GM18507 (cell line): ENCODE measurements at places on chromosomes 11 and 22.
A peak's percentile ranks its signal among the peaks of the same experiment; 100 is the strongest.

- no peak for DNase-seq
These were observed 6.3 kb upstream of the SYNGR1 start for GRCh38 chr22:39343259-39344045.

- peak; percentile 78 for DNase-seq
These were observed 17.0 kb upstream of the IL2RB start for GRCh38 chr22:37166675-37167066.

DNA sequence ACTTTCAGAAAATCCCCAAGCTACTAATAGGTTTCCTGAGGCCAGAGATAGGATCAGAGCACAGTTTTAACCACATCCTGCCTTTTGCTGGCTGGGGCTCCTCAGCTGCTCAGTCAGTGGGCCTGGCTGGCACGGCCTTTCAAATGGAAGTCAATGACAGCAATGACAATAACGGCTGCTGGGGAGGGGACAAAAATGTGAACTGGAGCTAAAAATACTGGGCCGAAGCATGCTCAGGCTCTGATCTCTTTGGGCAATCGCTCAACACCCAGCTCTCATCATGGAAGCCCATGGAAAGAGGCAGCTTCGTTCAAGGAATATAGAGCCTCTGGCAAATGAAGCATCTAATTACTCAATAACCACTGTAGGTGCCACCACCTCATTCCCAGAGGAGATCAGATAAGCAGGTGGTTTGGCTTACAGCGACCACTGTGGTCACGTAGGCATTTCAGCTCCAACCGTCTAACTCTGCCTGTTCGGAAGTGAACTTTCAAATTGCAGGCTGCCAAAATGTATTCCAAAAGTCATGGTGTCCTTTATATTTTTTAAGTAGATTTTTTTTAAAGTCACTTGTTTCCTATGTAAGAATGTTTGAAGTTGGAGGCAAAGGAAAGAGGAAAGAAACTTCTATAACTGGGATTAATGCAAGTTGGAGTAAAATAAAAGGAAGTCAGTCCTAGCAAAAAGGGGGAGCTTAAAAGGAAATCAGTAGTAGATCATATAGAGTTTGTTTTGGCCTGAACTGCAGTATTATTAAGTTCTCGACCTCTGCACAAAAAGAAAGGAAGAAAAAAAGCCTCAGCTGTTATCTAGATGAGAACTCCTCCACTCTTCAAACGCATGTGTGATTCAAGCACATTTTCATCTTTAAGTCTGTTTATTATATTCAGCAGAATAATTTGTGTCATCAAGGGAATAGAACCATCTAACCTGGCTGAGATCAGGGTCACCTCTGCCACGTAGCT is 14.1 kb downstream of the WT1 start:
- peak; percentile 26 for DNase-seq

DNA sequence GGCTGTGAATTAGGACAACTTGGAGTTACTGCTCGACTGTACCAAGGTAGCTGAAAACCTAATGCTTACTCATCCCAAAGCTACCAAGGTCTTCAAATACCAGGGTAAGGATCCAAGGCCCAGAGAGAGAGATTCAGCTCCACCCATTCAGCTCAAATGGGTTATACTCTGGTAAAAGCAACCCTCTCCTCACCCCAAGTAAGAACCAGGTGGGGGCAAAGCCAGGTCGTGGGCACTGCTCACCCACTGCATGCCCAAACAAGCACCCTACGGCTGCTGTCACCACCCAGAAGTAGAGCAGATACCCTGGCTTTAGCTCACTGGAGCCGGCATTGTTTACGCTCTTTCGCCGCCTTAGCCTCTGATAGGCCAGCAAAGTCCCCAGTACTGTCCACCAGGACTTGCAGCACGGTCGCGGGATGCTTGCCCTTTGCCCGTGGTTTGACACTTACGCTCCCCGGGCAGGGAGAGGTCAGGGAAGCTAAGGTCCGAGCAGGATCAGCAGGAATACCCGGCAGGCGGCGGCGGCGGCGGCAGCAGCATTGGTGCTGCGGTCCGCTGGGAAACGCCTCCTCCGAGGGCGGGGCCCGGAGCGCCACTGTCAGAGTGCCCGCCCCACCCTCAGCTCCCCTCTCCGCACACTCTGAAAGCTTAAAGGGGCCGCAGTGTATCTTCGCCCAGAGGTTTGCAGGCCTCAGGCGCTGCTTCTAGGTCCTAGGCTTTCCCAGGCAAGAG is 19.6 kb downstream of the CKAP5 start:
- peak; percentile 48 for DNase-seq

- DNase-seq, result no peak
These were observed 114.2 kb downstream of the CCDC34 start for GRCh38 chr11:27248576-27249509.

GRCh38 chr22:23575601-23576000 is 4.5 kb downstream of the IGLL1 start:
- DNase-seq, result no peak

DNA sequence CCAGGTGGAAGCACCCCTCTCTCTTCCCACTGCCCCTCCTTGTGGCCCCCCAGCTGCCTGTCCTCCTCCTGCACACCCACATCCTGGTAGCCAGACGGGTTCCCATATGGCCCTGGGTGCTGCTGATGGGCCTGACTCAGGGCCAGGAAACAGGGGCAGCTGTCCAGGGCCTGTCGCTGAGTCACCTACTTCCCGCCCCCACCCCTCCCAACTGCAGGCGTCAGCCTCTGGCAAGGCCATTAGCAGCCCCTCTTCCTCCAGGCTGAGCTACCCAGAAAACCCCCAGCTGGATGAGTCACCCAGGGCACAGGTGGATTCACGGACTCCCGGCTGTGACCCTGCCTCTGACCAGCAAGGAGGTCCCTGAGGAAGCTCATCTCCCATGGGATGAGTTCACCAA is 6.9 kb upstream of the GAL start:
- no peak for DNase-seq

DNA sequence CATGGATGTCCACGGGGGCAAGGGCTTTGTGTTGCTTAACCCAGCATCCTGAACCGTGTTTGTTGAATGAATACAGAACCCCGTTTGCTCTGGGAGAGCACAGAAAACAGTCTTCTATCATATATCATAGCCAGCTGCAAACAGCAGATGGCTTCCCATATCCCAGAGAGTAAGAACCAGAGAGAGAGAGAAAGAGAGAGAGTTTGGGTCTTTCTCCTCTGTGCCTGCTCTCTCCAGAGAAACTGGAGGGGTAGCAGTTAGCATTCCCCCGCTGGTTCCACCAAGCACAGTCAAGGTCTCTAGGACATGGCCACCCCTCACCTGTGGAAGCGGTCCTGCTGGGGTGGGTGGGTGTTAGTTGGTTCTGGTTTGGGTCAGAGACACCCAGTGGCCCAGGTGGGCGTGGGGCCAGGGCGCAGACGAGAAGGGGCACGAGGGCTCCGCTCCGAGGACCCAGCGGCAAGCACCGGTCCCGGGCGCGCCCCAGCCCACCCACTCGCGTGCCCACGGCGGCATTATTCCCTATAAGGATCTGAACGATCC is 440 bp upstream of the TIMP3 start:
- DNase-seq, result no peak

- DNase-seq, result no peak
These were observed 34.2 kb upstream of the LMO1 start for GRCh38 chr11:8297781-8298440.

- DNase-seq, result no peak
These were observed 433.2 kb downstream of the SOX6 start for GRCh38 chr11:15923183-15923582.

- DNase-seq, result no peak
These were observed 94.0 kb upstream of the APOA1 start for GRCh38 chr11:116931206-116931953.

DNA sequence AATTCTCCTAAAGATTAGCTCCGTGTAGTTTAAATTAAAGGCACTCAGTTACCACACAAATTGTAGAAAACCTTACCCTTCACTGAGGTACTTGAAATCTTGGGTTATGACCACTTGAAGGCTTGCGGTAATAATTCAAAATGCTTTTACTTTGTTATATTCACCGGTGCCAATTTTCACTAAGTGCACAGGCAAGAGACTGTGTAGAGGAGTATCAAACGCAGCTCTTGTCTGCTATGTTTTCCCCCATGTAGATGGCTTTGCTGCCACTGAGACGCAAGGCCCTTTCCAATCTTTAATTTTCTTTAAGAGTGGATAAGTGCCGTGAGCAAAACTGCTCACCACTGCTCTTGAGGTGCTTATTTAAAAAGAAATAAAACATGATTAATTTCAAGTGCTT is 155.8 kb downstream of the CADM1 start:
- DNase-seq, result no peak

DNA sequence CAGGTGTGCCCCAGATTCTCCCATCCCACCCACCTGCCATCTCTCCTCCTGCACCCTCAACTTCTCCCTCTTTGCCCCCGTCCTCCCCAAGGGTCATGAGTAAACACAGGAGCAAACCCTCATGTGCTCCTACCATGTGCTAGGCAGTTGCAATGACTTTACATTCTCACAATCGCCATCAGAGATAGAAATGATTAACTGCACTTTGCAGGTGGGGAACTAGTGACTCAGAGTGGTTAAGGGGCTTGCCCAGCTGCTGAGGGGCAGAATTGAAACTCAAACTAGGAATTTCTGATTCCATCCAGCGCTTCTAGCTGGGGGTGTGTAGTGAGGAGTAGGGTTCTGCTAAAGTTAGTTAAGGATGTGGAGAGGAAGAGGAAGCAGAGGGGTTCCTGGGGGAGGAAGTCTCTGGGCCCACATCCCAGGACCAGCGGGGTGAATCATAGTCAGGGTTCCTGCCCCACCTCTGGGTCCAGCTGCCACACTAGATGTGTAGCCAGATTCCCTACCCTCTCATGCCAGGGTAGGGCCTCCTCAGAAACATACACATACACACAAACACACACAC is 16.0 kb upstream of the PRG2 start:
- peak; percentile 30 for DNase-seq

DNA sequence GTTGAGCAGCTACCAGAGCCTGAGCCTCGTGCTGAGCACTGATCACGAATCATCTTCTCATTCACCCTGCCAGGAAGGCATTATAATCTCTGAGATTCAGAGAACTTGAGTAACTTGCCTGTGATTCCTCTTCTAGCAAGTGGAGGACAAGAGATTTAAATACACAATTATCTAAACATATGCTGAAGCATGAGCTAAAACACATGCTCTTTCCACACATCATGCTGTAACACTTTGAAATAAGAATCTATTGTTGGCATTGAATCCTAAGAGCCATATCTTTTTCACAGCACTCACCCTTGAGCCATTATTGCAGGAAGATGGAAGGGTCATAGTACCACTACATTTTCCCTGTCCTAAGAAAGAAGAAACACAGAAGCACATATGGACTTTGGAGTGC is 722.5 kb upstream of the API5 start:
- no peak for DNase-seq

DNA sequence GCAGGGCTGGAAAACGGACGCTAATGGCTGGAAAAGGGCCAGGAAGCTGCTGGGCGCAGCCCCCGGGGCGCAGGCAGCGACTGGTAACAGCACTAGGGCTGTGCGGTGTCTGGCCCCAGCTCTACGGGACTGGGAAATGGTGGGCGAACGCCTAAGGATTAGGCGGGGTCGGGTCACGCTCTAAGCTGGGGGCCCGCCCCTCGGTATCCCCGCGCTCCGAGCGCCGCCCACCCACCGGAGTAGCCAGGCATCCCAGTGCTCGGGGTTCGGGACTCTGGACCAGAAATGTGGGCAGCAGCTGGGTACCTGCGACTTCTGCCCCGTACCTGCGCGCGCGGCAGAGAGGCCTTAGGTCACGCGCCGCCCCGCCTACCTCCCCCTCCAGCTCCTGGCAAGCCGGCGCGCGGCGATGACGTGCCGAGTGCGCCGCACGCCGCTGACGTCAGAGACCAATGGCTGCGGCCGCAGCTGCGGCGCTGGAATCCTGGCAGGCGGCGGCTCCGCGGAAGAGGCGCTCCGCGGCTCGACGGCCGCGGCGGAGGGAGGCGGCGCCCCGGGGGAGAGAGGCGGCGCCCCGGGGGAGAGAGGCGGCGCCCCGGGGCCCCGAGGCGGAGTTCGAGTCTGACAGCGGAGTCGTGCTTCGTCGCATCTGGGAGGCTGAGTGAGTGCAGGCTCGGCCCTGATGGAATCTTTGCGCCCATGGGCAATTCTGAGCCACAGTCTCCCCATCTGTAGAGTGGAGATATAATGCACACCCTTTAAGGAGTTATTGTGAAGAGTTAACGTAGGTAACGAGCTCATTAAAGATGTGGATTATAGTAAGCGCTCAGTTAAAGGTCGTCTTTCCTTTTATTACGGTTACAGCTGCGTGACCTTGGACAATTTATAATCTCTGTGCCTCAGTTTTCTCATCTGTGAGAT is at the start of the genes HPS4 and SRRD:
HPS4 (minus strand) TSS at position 345 of the 921 bp plus-strand sequence. CDS start 2,021 bp downstream, outside the sequence.
SRRD (plus strand) TSS at position 439 of the 921 bp plus-strand sequence; CDS start at position 453, 14 bp downstream.
- peak; percentile 81 for DNase-seq

GRCh38 chr11:129593098-129593497 is 217.4 kb downstream of the BARX2 start:
- no peak for DNase-seq

- DNase-seq, result no peak
These were observed 349.7 kb downstream of the BUD13 start for GRCh38 chr11:116422956-116423600.

DNA sequence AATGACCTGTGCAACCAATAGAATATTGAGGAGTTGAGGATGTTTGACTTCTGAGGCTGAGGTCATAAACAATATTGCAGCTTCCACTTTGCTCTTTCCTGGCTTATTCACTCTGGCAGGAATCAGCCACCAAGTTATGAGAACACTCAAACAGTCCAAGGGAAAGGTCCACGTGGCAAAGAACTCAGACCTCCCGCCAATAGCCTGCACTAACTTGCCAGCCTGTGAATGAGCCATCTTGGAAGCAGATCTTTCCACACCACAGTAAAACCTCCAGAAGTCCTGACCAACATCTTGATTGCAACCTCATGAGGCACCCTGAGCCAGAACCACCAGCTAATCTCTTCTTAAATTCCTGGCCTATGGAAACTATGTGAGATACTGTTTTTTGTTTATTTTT is 22.7 kb upstream of the PICALM start:
- DNase-seq, result no peak

GRCh38 chr11:19374151-19374569 is 133.4 kb upstream of the E2F8 start:
- no peak for DNase-seq
